ENCODE measurements at places on chromosomes 11 and 22.

- DNase-seq: no peak
These were observed 10.7 kb downstream of the TTLL1 start for GRCh38 chr22:43078522-43078921.

GRCh38 chr22:37416389-37416788 is 10.9 kb downstream of the ELFN2 start:
- no peak for DNase-seq

- DNase-seq: no peak
These were observed 56.6 kb downstream of the ZNRF3 start for GRCh38 chr22:28939932-28940331.

DNA sequence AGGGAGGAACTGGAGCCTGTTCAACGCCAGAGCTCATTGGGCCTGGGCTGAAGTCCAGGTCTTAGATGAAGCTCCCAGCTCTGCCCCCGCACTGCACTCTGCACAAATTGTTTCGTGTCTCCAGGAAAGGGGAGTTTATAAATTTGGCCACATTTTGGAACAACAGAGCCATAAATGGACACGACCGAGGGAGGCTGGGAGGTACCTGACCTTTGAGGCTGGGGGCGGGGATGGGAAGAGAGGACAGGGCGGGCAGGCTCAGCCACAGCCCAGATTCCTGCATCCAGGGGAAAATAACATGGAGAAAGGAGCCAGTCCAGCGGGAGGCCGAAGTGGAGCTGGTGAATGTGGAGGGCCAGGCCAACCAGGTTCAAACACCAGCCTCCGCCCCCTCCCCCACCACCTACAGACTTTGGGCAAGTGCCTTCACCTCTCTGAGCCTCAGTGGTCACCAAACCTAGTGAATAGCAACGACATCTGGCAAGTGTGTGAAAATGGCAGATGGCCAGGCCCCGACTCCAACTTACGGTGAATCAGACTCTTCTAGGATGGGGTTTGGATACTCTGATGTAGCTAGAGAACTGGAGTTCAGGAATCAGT is 36.8 kb upstream of the SMTN start:
- no peak for DNase-seq

DNA sequence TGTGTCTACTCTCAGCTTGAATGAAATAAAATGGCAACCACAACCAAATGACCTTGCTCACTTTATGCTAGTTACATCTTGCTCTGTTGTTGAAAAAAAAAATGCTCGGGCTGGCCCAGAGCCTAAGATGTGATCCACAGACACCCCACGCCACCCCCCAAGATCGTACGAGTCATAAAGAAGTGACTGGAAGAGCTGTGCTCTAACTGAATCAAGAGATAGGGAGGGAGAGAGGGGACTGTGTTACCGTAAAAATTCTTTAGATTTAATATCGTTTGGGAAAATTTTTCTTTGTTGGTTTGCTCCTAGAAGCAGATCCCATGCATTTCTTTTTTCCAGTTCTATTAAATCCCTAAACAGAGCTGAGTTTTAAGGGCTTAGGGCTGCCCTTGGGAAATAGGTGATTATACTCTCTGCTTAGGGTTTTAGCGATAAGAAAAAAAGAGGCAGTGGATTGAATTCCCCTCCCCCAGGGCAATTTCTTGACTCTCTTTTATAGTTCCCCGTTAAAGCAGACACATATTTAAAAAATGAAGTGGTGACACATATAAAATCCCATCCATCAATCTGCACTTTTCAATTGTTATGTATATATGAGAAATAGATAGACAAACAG is 14.5 kb downstream of the MAML2 start:
- DNase-seq: no peak

DNA sequence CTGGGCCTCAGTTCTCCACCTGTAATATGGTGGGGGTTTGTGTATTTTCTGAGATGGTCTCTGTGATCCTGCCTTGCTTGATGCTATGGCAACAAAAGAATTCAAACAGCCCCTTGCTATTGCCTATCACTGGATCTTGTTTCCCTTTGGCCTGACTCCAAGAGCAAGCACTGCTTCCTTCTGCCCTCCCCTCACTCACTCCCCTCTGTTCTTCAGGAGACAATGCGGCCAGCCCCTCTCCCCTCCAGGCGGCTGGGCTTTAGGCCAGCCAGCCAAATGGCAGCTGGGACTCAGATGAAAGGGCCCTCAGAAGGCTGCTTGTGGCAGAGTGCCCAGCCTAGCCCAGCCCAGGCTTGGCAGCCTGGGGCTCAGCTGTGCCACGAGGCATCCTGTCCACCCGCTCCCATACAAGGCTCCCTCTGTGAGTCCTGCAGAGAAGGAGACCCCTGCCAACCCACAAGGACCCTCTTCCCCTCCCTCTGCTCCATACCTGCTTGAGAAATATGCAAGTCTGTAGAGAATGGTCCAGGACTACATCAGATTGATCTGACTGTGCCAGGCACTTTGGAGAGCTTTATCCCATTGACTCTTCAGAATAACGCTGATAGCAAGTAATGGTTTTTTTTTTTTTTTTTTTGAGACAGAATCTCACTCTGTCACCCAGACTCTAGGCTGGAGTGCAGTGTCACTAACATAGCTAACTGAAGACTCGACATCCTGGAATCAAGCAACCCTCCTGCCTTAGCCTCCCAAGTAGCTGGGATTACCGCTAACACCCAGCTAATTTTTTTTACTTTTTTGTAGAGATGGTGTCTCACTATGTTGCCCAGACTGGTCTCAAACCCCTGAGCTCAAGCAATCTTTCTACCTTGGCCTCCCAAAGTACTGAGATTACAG is 7.6 kb upstream of the KCTD14 start:
- DNase-seq: peak; percentile 92

GRCh38 chr22:50677493-50678217 is 5.0 kb downstream of the SHANK3 start:
- DNase-seq: no peak

GRCh38 chr11:134079317-134079716 is 10.4 kb downstream of the JAM3 start:
- DNase-seq: no peak

GRCh38 chr22:47155131-47155885 is 392.9 kb downstream of the TBC1D22A start:
- DNase-seq: no peak

DNA sequence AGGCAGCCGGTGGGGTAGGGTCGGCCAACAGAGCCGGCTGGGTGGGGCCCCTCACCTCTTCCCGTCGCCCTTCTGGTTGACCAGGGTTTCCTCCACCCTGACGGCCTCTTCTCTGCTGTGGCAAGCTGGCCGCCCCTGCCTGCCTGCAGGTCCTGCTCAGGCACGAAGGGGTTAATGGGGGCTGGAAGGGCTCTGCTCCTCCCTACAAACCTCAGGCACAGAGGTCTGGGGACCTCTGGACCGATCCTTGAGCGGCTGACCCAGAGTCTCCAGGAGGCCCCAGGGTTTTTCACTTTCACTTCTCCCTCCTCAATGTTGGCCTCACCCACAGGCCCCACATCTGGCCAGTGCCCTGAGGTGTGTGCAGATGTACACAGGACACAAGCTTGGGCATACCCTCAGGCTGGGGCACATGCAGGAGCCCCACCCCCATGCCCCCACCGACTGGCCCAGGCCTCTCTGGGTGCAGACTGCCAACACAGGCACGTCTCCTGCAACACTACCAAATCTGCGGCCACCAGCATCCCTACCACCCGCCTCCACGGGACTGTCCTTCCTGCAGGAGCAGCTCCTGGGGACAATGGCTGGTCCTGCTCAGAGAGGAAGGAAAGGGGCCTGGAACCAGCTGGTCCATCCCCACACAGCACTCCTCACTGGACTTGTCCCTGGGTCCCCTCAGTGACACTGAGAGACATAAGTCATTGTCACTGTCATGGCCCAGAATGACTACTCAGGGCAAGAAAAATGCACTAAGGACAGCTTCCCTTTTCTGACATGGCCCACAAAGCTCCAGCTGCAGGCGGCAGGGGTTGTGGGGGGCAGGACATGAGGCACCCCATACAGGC is 3.2 kb upstream of the TBX1 start:
- no peak for DNase-seq

DNA sequence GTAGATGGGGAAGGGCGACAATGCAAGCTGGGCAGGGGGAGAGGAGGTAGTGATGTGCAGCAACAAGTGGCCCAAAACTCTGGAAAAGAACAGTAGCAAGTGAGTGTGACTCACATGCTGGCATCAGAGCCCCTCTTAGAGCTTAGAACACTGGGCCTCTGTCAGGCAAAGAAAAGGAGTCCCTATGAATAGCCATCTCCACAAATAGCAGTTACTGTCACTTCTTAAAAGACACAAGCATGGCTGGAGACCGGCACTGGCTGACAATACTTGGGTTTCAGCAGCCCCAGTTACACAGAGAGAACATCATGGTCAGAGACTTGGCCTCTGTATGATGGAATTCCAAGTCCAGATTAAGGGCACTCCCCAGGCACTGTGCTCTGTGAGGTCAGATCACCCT is 58.2 kb downstream of the PRCP start:
- DNase-seq: peak; percentile 69

DNA sequence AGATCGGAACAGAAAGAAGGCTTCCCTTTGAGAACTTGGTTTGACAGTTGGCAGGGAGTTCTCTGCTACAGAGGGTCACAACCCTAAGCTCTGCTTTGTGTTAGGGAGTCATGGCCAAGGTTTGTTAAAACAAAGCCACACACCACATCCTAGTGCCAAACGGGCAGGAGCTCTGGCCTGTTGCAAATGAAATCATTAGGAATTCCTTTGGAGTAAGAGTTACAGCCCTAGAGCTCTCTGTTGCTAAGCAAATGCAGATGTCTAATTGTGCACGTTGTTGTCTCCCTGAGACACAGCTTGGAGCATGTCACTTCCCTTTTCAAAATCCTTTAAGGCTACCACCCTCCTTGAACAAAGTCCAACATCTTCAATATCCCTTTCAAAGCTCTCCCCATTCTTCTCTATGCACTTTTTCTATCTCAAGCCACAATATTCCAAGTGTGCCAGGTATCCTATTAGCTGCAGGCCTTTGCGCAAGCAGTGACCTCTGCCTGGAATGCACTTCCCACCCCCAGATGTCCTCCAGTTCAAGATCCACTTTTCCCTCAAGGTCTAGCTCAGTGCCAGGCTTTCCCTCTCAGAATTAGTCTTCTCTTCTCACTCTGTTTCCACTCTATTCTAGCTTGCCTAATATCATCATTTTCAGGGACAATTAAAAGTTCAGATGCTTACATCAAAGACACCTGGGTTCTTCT is 253.7 kb upstream of the POU2AF2 start:
- DNase-seq: peak; percentile 5

DNA sequence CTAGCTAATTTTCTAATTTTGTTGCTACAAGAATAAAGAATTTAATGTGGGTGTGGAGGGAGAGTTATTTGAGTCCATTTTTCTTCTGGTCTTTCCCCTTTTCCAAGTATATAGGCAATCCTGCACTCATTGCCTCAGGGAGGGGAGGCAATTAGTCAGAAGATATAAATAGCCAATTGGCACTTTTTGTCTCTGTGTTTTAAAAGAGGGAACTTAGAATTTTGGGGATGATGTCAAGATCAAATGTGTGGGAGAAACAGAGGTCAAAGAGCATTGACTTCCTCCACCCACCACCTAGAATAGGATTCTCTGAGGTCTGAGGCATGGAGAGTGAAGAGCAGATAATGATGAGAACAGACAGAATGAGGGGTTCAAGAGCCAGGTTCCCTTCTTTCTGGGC is 120.3 kb upstream of the ZC3H12C start:
- no peak for DNase-seq
